ENCODE measurements at places on chromosomes 3 and 15.

GRCh38 chr3:12926660-12927059 is 85.3 kb upstream of the RPL32 start:
- DNase-seq = no peak

GRCh38 chr3:8954938-8955763 is 8.1 kb downstream of the RAD18 start:
- DNase-seq = peak; percentile 14

DNA sequence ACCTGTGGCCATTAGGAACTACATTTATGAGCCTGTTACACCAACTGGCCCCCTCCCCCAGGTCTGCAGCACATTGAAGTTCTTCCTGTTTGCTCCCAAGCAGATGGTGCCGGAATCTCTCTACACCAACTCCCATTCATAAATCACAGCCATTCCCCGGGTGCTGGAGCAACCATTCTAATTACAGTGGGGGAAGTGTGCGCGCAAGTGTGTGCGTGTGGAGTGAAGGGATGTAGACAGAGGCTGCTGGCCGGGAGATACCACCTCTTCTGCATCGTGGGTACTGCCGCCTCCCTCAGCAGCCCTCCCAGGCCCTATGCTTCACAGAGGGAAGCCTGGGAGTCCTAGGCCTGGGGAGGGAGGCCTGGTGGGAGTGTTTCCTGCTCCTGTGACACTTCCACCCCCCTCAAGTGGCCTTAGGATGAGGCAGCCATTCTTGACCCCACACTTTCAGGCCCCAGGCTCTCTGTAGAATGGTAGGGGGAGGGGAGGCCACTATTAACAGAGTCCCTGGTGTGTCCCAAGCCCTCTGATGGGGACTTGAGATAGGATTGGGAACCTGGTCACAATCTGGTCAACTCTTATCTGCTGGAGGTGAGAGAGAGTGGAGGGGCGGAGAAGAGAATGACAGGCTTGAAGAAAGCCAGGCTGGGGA is 69.1 kb downstream of the MAGEF1 start:
- DNase-seq = no peak

GRCh38 chr15:35545316-35545823 is 595 bp downstream of the DPH6 start:
- DNase-seq = peak; percentile 0

GRCh38 chr3:30775040-30775439 is 119.4 kb downstream of the GADL1 start:
- no peak for DNase-seq

DNA sequence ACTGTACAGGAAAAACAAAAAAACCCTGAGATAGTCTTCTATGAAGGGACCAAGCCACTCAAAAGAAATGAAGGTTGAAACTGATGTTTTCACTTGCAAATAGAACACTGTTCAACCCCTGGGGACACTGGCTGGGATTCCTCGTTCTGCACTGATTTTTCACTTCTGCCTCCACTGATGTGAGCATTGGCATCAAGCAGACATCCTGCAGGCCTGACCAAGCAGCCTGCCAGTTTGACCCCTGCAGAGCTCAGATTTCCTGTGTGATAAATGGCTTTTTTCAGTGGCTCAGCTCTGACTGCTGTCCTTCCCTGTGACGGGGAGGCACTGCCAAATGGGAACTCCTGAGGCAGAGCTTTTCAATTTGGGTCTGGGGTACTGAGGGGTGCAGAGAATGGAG is 50.0 kb downstream of the RASGRP1 start:
- peak; percentile 1 for DNase-seq

- no peak for DNase-seq
Observed at GRCh38 chr3:4529876-4530588, 36.9 kb downstream of the ITPR1 start.

GRCh38 chr3:101913168-101913567 is 63.9 kb downstream of the NFKBIZ start:
- no peak for DNase-seq

- no peak for DNase-seq
Observed at GRCh38 chr15:70116317-70116716, 18.6 kb upstream of the TLE3 start.

DNA sequence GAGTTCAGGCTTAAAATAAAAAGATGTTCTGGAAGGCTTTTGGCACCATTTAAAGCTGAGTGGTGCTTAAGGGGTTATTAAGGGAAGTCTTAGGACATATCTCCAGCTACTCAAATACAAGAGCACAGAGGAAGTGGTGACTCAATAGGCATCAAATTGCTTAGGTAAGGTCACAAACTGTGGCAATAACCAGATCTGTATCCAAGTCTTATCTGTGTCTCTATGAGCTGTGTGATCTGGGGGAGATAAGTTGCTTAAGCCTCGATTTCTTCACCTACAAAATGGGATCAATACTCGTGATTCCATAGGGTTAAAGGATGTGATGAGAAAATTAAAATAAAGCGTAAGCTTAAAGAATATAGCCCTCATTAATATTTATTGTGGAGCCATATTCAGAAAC is 7.6 kb downstream of the HDC start:
- no peak for DNase-seq

DNA sequence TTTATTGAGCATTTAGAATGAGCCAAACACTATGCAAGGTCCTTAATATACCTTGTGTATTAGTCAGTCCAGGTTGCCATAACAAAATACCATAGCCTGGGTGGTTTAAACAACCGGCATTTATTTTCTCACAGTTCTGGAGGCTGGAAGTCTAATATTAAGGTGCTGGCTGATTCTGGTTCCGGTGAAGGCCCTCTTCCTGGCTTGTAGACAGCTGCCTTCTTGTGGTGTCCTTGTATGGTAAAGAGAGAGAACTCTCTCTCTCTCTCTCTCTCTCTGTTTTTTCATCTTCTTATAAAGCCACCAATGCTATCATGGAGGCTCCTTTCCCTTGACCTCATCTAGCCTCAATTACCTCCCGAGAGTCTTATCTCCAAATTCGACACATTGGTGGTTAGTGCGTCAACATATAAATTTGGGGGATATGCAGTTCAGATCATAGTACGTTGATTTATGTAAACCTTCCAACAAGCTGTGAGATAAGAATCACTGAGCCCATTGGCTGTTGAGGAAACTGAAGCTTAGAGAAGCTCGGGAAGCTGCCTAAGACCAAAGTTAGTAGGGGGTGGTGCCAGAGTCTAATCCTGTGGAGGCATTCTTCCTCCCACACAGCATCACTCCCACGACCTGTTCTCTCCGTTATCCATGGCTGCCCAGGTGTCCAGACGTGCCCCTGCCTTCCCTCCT is 298.0 kb upstream of the PROK2 start:
- no peak for DNase-seq

GRCh38 chr3:170725285-170725731 is 139.4 kb upstream of the SLC7A14 start:
- DNase-seq = no peak

- DNase-seq = no peak
Observed at GRCh38 chr3:113252553-113252952, 41.2 kb downstream of the BOC start.

- DNase-seq = no peak
Observed at GRCh38 chr3:29949131-29949530, 657.3 kb upstream of the TGFBR2 start.

DNA sequence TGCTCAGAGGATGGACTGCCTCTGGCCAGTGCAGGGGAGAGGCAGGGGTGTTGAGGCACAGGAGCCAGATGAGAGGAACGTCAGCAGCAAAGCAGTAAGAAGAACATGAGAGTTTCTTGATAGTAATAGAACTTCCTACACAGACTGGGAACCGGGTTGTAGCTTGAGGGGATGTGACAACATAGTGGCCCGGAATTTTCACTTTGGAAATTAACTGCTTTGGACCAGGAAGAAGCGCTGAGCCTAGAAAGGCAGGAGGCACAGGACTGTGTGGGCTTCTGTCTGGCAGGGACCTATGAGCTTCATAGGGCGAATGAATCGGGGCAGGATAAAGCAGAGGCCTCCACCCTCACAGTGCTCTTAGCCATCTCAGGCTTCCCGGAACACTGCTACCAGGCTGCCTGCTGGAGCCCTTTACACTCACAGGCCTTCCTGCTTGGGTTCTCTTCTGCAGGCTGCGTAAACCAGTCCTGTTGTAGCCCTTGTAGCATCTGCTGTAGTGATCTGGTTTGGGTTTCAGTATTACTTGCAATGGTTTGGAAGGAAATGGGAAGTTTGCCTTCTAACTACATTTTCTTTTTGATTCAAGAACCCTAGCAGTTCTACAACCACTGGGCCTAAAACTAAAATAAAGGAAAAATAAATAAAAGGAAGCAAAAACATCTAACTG is 3.3 kb upstream of the ADPGK start:
- DNase-seq = no peak

GRCh38 chr3:177525987-177526712 is 328.9 kb upstream of the TBL1XR1 start:
- DNase-seq = no peak

DNA sequence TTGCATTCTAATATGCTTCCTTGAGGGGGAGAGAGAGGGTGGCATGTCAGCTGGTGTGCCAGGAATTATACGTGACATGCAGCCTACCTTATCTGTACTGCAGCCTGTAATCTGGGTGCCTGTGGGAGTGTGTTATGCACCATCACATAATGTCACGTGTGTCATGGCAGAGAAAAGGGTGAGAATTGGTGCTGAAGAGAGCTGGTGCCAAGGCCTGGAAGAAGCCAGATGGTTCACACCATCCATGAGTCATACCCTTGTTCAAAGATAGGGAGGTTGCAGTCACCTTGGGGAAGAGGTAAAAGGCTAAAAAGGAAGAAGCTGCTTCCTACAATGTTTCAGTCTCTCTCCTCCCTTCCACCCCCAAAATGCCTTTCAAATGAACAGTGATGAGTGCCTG is 5.3 kb downstream of the BRPF1 start:
- DNase-seq = no peak

DNA sequence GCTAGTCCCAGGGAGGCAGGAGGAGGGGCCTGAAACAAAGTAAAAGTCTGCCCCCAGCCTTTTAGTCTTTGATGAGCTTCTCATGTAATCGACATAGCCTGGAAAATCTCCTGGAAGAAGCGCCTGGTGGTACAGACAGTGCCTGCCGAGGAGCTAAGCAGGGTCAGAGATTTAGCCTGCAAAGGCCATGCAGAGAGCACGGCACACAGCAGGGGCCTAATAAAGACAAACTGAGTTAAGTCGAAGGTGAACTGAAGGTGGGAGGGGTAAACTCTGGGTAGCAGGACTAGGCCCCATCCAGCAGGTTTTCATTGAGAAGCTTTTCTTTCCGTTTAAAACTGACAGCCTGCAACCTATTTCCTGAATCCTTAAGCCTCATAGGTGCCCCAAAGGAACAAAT is 115.5 kb upstream of the ABHD17C start:
- no peak for DNase-seq

- DNase-seq = no peak
Observed at GRCh38 chr3:143584474-143584873, 263.8 kb downstream of the SLC9A9 start.

DNA sequence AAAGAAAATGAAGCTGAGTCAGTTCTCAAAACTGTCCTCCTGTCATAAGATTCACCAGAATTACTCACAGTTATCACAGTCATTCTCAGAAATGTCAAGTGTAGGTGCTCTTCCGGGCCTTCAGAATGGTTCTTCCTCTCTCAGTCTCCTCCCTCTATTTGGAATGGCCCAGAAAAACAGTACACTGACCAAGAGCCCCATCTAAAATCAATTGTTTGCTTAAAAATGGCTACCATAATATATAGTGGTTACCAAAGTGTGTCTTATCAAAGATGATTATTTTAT is 99.8 kb downstream of the MECOM start:
- DNase-seq = no peak

- no peak for DNase-seq
Observed at GRCh38 chr15:67185051-67185450, 69.4 kb downstream of the AAGAB start.

GRCh38 chr3:188881954-188882641 is 289.7 kb upstream of the TPRG1 start:
- no peak for DNase-seq

DNA sequence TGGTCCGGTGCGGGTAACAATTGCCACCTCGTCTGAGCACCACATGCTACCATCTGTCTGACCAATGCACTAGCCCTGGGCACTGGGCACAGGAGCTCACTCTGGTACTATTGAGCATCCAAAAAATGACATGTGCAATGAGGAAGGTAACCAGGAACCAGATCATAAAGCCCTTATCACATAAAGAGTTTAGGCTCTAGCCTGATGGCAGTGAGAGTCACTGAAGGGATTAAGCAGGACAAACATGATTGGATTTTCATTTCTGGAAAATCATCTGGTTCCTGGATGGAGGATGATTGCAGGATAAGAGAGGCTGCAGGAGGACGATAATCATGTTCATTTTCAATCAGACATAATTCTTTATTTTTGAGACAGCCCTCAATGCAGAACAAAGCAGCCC is 12.4 kb downstream of the NDUFB4 start:
- DNase-seq = no peak

DNA sequence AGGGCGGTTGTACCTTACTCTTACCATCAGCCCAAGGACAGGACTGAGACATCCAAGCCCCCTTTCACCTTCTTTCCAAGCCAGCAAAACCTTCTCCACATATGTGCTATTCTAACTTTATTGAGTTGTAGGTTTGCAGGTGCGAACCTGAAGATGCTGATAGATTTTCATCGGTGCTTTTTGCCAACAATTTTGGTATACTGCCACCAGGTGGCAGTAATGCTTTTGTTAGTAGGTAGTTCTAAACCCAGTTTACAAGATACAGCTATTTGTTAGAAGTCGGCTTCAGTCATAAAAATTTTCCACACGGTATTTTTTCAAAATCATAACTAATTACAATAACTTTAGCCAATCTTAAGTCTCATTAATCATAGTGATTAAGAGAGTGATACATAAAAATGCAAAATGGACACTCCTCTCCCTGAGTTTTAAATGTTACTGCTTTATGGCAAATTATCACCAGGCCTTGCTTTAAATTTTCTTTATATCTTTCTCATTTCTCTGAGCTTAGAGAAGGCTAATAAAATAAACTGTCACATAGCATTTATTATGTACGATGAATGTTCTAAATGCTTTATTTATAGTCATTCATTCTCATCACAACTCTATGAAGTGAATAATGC is 636 bp downstream of the TBC1D21 start:
- DNase-seq = peak; percentile 25

DNA sequence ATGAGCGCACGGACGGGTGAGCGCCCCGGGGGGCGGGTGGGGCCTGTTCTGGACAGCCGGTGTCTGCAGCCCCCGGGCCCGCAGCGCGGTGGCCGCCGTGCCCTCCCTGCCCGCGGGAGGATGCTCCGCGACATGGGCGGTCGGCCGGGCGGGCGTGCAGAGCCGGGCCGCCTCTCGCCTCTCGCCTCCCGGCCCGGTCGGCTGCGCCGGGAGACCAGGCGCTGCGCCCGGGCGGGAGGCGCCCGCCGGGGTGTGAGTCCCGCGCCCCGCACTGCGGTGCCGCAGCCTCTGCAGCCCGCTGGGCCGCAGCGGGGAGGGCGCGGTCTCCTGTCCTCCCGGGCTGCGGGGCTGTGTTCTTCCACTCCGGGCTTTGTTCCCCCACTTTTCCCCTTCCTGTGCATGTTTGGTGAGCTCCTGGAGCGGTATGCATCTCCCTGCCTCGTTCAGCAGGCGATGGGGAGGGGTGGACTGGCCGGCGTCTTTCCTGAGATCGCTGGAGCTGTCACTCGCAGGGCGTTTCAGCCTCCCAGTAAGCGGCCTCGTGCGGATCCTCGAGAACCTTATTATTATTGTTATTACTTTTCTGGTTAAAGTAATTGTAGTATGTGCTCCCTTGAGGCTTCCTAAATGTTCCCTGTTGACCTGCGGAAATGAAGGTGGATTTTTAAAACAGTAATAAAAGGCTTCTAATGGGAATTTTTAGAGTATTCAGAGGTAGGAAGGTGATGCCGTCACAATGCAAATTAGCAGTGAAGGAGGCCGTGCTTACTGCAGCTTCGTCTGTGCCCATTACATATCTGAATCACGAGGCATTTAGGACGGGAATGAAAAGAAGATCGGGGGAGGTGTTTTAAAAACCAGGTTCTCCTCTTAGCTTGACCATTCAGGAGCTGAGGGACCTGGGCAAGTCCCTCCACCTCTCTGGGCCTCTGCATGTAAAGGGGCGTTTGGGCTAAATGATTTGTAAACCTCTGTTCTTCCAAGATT is 593 bp downstream of the TMOD2 start:
- no peak for DNase-seq
